H1 (cell line): ENCODE measurements at places on chromosomes 12 and 14. TPM values are rescaled to one million over a fixed set of nuclear protein-coding genes. Genes with fewer than 3 reads are reported as not detected.

Gene MEG3
- total RNA-seq, result 1.1 and 1.3 TPM in 2 replicates

Gene AQP5
- 1.7 and 2.5 TPM in 2 replicates for total RNA-seq

Gene TESPA1
- total RNA-seq, result not detected in 2 replicates

Gene LRP1-AS
- total RNA-seq, result not detected in 2 replicates

Gene C14orf39
- total RNA-seq, result 0.75 and 1.2 TPM in 2 replicates

Gene ZNF10
- 11.9 and 13.7 TPM in 2 replicates for total RNA-seq

Gene CARMIL3
- 8.5 and 9.0 TPM in 2 replicates for total RNA-seq

Gene KRT71
- total RNA-seq, result not detected in 2 replicates

Gene TMEM52B
- total RNA-seq, result not detected in 2 replicates

Gene ARPC3
- total RNA-seq, result 160 and 170 TPM in 2 replicates

Gene PTPRO
- 1.7 and 2.0 TPM in 2 replicates for total RNA-seq

Gene C12orf60
- 1.2 and 1.5 TPM in 2 replicates for total RNA-seq

DNA sequence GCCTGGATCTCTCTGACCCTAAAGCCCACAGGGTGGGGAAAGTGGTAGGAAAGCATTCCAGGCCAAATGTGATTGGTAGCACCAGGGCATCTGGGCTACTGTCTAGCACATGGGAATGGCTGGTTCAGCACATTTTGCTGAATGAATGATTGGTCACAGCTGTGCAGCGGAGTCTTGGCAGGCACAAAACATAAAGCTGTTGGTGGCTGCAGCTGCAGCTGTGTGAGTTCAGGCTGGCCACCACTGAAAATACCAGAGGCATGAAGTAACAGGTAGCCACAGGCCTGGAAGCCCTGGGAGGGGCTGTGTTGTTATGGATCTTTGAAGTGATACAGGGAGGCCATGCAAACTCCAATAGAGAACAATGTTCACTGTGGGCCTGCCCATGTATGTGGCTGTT is 72.7 kb downstream of the MYRFL start:
- DNase-seq, result no peak

DNA sequence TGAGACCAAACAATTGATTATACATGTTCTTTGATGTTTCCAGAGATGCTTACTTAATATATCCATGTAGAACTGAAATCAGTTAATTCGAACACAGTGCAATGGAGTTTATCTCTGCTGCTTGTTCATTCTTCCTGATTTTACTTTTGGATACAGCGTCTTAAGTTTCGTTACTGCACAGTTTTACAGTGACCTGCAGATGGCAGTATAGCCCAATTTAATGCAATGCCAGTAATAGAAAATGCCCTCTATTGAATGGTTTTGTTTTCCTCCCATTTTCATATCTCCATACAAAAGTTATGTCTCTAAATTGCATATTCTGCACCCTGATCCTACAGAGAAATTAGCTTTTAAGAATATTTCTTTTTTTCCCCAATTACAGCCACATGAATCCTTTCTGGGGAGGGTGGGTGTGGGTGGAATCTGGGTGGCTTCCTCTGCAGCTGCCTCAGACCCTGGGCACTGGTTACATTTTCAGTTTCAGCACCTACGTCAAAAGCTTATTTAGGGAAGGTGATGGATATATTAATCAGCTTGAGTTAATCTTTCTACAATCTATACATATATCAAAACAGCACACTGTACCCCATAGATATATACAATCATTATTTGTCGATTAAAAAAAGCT is 101.1 kb upstream of the DCD start:
- DNase-seq, result no peak

GRCh38 chr12:65695113-65695865 is 129.0 kb upstream of the HMGA2 start:
- DNase-seq, result no peak

GRCh38 chr12:75909714-75910656 is 121.6 kb downstream of the PHLDA1 start:
- no peak for DNase-seq

DNA sequence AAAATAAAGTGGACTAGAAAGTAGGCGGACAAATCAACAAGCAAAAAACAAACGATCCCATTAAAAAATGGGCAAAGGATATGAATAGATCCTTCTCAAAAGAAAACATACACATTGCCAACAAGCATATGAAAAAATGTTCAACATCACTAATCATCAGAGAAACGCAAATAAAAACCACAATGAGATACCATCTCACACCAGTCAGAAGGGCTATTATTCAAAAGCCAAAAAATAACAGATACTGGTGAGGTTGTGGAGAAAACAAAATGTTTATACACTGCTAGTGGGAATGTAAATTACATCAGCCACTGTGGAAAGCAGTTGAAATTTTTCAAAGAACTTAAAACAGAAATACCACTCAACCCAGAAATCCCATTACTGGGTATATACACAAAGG is 70.3 kb downstream of the RPS6KA5 start:
- DNase-seq, result no peak

DNA sequence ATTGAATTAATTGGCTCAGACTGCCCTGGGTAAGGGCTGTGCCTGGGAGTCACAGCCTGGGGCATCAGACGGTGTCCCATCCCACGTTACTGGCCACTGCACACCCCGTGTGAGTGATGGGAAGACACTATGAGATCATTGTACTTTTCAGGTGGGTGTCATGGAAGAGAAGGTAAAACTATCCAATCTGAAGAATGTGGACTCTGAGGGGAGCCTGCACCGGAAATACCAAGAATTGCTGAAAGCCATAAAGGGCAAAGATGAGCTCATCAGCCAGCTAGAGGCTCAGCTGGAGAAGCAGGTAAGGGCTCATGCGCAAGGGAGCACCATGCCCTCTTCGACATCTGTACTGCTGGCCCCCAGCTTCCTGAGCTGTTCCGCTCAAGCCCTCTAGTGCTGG is 24.0 kb downstream of the PLEKHH1 start:
- no peak for DNase-seq

- peak; percentile 89 for DNase-seq
Measured at GRCh38 chr14:75418850-75419768, 8.7 kb upstream of the JDP2 start.

GRCh38 chr12:123094349-123095077 is 56.4 kb downstream of the PITPNM2 start:
- DNase-seq, result no peak

- DNase-seq, result no peak
Measured at GRCh38 chr14:54785778-54786770, 116.6 kb downstream of the GCH1 start.

- DNase-seq, result no peak
Measured at GRCh38 chr12:108131657-108132126, 2.6 kb downstream of the WSCD2 start.

DNA sequence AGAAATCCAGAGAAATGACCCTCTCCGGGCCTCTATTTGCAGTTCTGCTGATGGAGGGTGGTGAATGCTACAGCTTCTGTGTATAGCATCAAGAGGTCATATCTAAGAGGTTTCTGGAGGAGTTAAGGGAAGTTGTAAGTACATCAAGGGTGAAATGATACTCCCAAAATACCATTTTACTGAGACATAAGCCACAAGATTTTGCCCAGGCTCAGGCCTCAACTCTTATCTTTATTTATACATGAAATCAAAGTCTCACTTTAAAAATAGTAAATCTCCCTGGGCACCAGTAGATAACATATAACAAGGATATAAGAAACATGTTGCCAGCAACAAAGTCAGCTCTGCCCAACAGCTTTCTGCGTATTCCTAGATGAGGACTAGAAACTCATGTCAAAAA is 40.4 kb downstream of the NIN start:
- DNase-seq, result no peak

- peak; percentile 74 for DNase-seq
Measured at GRCh38 chr14:59511916-59512575, 27.7 kb downstream of the JKAMP start.

DNA sequence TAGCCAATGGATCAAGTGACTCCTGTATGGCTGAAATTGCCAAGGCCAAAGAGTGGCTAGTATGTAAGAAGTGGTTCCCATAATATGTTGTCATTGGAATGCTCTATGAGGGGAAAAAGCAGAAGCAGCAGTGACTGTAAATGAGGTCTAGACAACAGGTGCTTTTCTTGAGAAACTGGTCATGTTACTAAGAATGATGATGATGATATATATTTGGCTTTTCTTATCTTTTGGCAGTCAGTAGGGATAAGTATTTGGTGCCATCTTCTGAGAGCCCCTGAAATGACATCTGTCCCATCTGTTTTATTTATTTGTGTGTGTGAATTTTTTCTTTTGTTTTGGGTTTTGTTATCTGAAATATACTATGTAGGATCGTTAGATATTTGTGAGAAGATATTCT is 141.7 kb downstream of the SYT1 start:
- DNase-seq, result no peak

- DNase-seq, result no peak
Measured at GRCh38 chr14:87944987-87945604, 47.9 kb downstream of the GALC start.

- DNase-seq, result no peak
Measured at GRCh38 chr12:115306380-115306779, 622.4 kb upstream of the TBX3 start.

DNA sequence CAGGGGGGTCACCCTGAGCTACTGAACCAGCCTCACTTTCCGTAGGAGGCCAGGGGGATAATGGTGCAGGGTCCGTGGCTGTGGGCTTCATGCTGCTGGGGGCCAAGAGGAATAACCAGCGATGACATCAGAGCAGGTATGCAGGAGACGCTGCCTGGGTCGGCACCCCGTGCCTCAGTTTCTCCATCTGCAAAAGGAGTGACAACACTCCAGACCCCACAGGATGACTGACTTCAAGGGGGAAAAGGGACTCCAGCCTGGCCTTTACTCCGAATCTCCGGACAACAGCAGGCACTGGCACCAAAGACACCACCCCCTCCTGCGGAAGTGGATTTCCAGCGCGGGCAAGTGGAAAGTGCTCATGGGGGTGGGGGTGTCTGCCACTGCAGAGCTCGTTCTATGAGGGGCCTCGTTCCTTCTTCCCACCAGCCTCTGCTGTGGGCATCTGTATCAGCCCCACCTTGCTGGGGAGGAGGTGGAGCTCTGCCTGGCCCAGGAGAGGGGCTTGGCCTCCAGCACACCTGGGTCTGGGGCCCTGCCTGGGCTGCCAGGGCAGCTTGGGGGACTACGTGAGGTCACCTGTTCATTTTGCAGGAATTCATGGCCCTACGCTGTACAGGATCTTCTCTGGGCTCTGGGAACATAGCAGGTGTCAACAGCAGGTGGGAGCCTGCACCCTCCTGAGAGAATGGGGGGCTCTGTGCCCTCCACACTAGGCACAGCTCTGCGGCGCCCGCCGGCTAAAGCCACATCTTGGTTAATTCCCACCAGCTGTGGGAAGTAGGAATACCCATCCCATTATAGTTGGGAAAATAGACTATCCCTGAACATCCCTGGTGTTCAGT is 216.6 kb upstream of the C14orf180 start:
- no peak for DNase-seq

DNA sequence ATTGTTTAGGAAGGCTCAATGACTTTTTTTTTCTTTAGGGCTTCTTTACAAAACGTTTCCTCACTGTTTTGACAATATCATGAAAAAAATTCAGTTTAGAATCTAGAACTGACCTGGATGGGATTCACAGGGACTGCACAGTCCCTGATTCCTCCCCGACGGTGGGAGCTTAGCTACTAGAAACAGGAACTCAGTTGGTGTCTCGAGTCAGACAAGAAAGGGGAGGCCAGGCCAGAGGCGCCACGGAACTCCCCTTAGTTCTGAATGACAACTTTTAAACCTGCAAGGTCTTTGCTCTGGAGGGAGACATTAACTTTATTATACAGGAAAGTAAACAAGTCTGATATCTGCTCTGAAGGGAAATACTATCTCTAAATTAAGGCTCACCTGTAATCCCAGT is 45.4 kb upstream of the SRP54 start:
- no peak for DNase-seq

- DNase-seq, result no peak
Measured at GRCh38 chr12:116222358-116222757, 55.1 kb downstream of the MED13L start.

DNA sequence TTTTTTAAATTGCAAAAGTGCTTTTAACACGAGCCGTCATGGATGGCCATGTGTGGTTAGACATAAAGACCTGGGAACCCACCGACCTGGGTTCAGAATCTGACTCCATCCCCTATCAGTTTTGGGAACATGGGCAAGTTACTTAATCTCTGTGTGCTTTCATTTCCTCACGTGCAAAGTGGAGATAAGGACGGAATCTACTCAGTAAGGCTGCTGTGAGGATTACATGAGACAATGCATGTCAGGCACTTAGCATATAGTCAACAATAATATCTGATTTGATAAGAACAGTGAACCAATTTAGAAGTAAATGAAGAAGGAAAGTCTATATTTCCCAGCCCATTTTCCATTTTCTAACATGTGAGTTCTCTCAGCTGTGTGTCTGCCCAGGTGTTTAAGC is 235.4 kb downstream of the SUDS3 start:
- no peak for DNase-seq

DNA sequence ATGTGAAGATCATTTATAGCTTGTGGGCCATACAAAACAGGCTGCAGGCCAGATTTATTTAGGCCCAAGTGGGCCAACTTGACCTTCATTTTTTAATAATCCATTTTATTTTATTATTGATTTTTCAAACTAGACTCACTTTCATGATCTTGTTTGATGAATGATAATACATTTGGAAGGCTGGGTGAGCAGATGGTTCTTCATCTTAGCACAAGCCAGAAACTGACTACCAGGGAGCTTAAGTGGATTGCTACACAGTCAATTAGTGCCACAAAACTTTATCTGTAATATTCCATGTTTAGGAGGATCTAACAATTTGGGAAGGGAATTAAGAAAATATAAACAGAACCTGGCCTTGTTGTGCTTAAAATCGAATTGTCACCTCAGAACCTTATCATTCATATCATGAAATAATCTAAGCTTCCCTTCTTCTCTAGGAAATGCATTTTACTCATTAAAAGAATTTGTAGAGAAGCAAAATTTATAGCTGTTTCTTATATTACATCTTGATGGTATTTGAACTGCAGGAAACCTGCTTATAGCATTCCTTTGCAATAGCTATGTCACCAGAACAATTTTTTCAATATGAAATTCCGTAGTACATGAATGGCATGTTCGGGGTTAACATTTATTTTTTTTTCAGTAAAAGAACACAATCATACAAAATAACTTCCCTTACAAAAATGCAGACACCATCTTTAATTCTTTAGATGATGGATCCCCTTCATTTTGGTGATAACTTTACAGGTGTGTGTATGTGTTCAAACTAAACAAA is 62.0 kb upstream of the CSRP2 start:
- DNase-seq, result no peak

DNA sequence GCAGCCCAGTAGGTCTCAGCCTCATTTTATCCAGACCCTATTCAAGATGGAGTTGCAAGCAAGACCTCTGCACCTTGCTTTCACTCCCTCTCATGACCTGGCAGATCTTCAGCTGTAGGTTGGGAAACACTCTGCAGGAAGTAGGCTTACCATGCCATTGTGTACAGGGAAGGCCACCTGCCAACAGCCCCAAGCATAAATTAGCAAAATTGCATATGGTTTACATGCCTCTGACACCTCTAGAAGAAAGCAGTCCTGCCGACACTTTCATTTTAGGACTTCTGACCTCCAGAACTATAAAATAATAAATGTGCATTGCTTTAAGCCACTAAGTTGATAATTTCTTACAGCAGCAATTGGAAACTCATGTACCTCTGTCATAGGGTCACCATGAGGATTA is 96.9 kb downstream of the SLC15A4 start:
- no peak for DNase-seq
